ENCODE measurements at places on chromosomes 1 and 21. TPM values are rescaled to one million over a fixed set of nuclear protein-coding genes. Genes with fewer than 3 reads are reported as not detected.

GRCh38 chr21:33390479-33390878 is 12.7 kb upstream of the IFNGR2 start:
- DNase-seq = no peak

- DNase-seq = no peak
Measured at GRCh38 chr1:4662723-4663122, 8.3 kb downstream of the AJAP1 start.

AUNIP gene
- 0.41 TPM for total RNA-seq

CCDC185 gene
- not detected for total RNA-seq

- DNase-seq = no peak
Measured at GRCh38 chr1:192550922-192551534, 24.5 kb upstream of the RGS1 start.

LENEP gene
- not detected for total RNA-seq

PGLYRP4 gene
- total RNA-seq = 0.31 TPM

GRCh38 chr1:101219924-101220870 is 16.6 kb upstream of the S1PR1 start:
- no peak for DNase-seq

DNA sequence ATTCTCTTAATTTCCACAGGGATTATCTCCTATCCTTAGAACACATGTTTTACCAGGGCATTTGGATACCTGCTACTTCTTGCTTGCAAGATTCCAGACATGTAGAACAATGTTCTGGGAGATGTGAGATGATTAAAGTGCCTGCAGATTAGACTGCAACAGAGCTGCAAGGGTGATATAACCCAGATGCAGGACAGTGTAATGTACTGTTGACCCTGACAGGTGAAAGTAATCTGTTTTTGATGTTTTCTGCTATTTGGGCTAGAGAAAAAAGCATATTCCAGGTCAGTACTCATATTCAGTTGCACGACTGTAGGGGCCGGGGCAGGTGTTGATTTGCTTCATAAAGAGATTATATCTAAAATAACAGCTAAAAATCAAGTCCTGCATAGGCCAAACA is 27.1 kb upstream of the TMEM54 start:
- no peak for DNase-seq

CFH gene
- 126 TPM for total RNA-seq

KCNQ4 gene
- total RNA-seq = 9.0 TPM

DNA sequence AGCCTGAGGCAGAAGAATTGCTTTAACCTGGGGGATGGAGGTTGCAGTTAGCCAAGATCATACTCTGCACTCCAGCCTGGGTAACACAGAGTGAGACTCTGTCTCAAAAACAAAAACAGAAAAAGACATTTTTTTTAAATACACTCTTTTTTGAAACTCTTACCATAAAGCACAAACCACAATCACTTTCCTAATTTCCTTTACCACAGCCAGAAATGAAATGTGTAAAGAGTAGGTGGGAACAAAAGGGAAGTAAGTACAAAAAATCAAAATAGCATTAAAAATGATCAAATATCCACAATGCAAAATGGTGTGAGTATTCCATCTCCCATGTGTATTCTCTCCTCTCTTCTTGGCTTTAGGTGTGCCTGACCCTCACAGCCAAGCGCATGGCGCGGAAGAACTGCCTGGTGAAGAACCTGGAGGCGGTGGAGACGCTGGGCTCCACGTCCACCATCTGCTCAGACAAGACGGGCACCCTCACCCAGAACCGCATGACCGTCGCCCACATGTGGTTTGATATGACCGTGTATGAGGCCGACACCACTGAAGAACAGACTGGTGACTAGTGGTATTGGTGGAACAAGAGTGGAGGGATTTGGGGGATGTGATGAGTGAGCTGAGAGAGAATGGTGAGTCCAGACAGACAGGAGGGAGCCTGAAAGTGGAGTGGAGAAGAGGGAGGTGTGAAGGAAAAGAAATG is 14.9 kb downstream of the ATP1A4 start:
- DNase-seq = no peak

GRCh38 chr1:44609412-44609767 is 64.9 kb downstream of the TMEM53 start:
- peak; percentile 67 for DNase-seq

GRCh38 chr1:70117046-70117445 is 88.3 kb downstream of the LRRC40 start:
- DNase-seq = no peak

- DNase-seq = no peak
Measured at GRCh38 chr1:175470591-175470990, 272.8 kb downstream of the TNR start.

DNA sequence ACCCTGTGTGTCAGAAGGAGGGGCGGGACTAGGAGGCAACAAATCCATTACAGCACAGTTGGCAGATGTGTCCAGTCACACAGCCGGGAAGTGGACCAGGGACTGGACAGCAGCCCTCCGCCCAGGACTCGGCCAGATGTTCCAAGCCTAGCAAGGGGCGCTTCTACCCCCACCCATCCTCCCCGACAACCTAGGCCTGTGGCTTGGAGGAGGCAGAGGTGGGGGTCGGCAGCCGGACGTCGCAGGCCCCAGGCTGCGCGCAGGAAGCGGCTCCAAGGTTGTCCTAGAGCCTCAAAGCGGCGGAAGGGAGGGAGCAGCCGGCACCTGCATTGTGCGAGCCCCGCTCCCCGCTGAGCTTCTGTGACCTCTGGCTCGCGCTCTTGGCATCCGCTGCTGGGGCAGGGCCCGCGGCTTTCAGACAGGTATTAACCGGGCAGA is 20.6 kb upstream of the MYCL start:
- peak; percentile 32 for DNase-seq

DNA sequence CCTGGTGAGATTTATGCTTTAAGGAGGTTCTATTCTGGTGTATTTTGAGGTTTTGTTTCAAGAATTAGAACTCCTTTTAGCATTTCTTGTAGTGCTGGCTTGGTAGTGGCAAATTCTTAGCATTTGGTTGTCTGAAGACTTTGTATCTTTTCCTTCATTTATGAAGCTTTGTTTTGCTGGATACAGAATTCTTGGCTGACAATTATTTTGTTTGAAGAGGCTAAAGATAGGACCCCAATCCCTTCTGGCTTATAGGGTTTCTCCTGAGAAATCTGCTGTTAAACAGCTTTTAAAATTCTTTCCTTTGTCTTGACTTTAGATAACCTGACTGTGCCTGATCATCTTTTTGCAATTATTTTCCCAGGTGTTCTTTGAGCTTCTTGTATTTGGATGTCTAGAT is 58.6 kb downstream of the GPR137B start:
- no peak for DNase-seq

GRCh38 chr1:22343456-22344328 is 108.0 kb upstream of the ZBTB40 start:
- no peak for DNase-seq

GRCh38 chr1:227845519-227845918 is 30.0 kb downstream of the PRSS38 start:
- no peak for DNase-seq

GRCh38 chr1:180948641-180949615 is 36.2 kb downstream of the KIAA1614 start:
- no peak for DNase-seq

BCAN gene
- total RNA-seq = 1.5 TPM

DNA sequence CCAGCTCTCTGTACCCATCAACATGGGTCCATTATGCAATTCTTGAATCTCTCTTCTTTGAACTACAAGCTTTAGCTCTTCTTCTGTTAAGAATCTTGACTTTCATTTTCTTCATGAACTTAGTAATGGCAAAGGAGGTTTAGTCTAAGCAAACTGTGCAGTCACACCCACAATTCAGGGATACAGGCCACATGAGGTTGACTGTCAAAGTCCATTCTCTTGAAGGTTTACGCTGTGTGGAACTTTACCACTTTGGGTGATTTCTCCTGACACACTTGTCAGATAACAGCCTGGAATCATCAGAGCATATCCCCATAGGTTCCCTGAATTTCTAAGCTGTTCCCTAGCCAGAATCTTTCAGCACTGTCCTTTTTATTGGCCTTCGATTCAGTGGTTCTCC is 48.0 kb upstream of the NHLH2 start:
- no peak for DNase-seq

DNA sequence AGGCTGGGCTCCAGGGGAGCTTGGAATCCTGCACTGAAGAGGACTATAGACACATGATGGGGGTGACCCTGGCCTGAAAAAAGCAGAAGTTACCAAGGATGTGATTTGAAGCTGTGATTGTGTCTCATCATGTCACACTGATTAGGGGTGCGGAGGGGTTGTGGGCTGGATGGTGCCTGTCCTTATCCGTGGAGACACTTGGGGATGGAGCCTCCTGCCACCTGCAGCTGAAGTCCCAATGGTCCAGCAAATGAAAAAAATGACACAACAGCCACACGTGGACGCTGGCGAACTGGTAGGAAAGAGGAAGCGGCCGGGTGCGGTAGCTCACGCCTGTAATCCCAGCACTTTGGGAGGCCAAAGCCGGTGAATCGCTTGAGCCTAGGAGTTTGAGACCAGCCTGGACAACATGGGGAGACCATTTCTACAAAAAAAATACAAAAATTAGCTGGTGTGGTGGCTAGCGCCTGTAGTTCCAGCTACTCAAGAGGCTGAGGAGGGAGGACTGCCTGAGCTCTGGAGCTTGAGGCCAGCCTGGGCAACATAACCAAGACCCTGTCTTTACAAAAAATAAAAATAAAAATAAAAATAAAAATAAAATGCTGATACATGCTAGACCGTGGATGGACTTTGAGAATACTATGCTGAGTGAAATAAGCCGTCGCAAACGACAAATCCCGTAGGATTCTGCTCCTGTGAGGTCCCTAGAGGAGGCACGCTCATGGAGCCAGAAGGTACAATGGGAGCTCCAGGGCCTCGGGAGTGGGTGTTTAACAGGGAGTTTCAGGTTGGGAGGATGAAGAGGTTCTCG is 838 bp upstream of the IBA57 start:
- DNase-seq = peak; percentile 8

DNA sequence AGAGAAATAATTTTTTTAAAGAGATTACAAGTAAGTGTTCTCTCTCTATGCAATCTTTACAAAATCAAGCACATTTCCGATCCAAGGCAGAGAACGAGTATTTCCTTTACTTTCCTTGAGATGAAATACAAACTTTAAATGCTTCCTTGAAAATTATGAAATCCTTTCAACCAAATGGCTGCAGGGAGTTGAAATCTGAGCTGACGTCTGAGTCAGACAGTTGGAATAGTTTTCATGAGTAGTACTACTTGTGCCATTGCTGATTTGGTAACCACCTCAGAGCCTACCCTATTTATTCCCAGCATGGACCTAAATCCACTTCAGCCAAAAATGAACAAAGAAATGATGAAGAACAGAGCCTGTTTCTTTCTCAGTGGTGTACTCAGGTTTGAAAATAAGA is 183.6 kb downstream of the GIPC2 start:
- DNase-seq = peak; percentile 79

- peak; percentile 30 for DNase-seq
Measured at GRCh38 chr1:64019818-64020217, 183.6 kb upstream of the UBE2U start.

DNA sequence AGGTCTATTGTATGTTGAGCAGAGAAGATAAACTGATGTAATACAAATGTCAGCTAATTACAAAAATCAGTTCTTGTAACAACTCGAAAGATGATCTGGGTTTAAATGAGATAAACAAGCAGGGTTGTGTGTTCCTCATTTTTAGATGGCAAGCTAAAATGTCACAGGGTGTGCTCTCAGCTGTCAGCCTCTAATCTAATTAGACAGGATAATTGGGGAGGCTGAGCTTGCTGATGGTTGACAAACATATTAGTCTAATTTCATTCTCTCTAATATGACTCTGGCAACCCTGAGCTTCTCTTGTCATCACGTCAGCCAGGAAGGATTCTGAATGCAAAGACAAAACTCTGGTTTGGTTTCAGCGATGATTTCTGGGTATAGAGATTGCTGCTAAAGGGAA is 335.3 kb upstream of the KAZN start:
- peak; percentile 57 for DNase-seq

DNA sequence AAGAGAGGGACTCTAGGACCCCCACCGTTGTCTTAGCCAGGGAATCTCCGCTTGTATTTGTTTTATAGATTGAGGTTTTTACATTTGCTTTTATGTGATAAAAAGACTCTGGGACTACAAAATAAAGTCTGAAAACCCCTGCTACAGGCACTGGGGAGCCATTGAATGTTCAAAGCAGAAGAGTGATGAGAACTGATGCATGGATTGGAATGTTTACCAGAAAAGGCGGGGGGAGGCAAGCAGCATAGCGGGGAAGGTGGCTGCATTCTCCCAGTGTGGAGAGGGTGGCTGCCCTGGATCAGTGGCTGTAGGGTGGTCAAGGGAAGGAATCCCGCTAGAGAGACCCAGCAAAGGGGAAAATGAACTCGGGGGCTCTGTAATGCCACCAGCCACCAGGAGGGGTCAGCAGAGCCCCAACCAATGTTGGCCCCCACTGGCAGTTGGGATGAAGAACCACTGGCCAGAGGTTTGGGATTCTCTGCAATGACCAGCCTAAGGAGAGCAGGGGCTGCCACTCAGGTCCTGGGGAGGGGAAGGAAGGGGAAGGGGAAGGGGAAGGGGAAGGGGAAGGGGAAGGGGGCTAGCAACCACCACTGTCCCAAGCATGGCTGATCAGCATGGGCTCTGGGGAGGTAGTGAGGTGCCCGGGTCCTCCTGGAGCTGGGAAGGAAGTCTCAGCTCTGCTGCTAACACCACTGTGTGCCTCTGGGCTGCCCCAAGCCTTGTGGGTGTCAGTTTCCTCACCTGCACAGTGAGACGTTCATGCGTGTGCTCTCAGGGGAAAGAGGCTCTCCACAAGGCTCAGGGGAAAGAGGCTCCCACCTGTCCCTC is 19.2 kb upstream of the PEF1 start:
- DNase-seq = peak; percentile 79

LHX4 gene
- not detected for total RNA-seq

- no peak for DNase-seq
Measured at GRCh38 chr1:243892456-243892855, 42.4 kb upstream of the AKT3 start.

GRCh38 chr1:9910423-9911178 is 532 bp upstream of the CTNNBIP1 start:
- peak; percentile 100 for DNase-seq

IRF6 gene
- 19.4 TPM for total RNA-seq

KRTAP11-1 gene
- not detected for total RNA-seq

DNA sequence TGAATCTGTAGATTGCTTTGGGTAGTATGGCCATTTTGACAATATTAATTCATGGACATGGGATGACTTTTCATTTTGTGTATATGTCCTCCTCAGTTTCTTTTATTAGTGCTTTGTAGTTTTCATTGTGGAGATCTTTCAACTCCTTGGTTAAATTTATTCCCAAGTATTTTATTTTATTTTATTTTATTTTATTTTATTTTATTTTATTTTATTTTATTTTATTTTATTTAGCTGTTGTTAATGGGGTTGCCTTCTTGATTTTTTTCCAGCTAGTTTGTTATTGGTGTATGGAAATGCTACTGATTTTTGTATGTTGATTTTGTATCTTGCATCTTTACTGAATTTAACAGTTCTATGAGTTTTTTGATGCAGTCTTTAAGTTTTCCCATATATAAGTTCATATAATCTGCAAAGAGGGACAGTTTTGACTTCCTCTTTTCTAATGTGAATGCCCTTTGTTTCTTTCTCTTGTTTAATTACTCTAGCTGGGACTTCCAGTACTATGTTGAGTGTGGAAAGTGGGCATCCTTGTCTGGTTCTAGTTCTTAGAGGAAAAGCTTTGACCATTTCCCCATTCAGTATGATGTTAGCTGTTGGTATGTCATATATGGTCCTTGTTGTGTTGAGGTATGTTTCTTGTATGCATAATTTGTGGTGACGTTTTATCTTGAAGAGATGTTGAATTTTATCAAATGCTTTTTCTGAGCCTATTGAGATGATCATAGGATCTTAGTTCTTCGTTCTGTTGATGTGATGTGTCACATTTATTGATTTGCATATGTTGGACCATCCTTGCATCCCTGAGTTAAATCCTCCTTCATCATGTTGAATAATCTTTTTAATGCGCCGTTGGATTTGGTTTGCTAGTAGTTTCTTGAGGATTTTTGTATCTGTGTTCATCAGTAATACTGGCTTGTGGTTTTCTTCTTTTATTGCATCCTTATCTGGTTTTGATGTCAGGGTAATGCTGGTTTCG is 14.3 kb downstream of the CEPT1 start:
- no peak for DNase-seq

All from tongue (tissue), 3 donors.